ENCODE measurements at places on chromosomes 5 and 9. TPM values are rescaled to one million over a fixed set of nuclear protein-coding genes. Genes with fewer than 3 reads are reported as not detected.

DNA sequence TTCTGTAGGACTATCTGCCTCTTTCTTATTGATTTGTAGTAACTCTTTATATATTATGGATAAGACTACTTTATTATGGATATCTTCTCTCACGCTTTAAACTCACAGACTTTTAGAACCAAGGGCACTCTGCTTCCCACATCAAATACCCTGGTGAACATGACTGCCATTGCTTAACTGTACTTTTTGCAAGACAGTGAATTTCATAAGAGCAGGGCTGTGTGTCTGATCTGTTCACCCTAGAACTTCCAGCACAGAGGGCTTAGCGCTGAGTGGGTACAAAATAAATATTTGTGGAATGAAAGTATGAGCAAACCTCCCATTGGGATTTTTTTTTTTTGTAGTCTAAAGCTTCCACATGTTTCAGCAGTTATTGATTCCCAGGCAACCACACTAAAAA is 84.8 kb downstream of the CFAP77 start:
- no peak for DNase-seq

DNA sequence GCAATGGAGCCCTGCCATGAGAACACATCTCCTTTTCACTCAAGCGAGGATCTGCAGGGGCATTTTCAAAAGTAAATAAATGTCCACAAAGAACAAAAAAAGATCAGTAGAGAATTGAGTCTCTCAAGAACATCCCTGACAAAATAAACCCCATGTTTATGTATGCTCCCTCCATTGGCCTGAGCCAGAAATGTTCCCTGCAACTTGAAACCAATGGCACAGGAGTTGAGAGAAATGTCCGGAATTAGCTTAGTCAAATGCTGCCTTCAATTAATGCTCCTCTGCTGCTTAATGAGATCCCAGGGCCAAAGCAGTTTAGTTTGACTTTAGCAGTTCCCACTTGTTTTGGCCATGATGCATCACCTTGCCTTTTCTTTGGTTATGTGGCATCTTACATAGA is 238.3 kb downstream of the EBF1 start:
- DNase-seq, result no peak

DNA sequence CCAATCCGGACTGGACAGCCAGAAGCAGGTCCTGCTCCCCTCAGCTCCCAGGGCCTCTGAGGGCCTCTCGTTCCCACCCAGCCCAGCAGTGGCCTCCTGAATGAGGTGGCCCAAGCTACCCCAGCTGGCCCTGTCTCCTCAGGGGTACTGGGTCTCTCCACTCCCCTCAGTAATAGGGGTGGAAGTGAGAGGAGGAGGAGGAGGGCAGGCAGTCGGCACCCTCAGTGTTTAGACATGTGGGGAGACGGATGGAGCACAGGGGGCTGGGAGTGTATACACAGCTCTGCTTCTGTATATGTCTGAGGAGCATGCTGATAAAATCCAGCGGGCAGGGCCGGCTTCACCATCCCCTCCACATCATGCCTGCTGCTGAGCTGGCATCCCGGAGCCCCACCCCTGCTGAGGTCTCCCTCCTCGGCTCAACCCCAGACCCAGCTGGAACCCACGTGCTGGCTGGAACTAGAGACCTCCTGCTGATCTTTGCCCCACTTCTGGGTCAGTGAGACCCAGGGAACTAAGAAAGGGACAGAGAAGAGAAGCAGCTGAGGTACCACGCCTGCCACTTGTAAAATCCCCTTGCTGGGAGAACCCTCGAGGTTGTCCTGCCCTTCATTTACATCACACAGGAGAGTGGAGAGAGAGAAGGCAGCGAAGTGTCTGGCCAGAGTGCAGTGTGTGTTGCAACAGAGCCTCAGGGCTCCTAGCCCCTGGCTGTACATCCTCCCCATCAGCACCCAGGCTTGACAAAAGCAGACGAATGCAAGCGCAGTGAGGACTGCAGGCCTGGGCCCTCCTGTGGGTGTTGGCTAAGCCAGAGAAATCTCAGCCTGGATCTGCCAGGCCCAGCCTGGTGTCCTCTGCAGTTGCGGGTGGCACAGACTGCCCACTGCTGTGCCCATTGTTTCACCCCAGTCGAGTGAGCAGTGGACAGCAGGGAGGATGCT is 77.5 kb downstream of the PSD2 start:
- DNase-seq, result no peak

- DNase-seq, result no peak
These were observed 13.0 kb downstream of the SUSD3 start for GRCh38 chr9:93071464-93071863.

DNA sequence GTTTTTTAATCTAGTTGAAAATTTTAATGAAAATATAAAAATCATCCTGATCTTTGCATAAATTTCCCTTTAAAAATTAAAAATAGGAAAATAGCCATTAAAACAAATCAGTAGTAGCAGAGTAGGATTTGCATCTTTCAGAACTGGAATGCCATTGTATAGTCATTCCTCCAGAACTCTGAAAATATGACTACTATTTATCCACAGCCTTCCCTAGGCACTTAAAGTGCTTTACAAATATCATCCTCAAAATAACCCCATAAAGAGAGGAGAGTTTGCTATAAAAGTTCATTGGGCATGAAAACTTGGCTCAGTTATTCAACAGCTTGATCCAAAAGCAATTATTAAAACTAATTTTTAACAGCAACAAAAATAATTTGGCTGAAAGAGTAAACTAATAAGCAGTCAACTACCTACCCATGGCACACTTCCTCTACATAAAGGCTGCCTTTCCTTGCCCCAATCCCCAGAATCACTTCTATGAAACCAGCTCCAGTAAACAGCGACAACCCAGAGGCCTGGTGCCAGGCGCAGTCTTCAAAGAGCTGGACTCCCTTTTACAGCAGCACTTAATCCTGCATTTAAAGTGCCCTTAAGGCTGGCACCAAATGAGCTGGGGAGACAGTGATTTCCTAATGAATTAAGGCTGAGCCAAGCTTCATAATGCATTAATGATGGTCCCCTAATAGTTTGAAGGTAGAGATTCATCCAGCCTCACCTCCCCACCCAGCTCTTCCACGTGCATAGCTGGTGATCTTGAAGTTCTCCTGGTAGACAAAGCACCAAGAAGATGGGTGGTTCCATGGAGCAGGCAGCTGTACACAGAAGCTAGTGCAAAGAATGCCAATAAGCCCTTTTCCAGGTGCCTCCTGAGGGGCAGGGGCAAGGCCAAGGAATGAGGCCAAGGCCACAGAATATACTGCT is 36.1 kb downstream of the LHFPL2 start:
- DNase-seq, result peak; percentile 87

DNA sequence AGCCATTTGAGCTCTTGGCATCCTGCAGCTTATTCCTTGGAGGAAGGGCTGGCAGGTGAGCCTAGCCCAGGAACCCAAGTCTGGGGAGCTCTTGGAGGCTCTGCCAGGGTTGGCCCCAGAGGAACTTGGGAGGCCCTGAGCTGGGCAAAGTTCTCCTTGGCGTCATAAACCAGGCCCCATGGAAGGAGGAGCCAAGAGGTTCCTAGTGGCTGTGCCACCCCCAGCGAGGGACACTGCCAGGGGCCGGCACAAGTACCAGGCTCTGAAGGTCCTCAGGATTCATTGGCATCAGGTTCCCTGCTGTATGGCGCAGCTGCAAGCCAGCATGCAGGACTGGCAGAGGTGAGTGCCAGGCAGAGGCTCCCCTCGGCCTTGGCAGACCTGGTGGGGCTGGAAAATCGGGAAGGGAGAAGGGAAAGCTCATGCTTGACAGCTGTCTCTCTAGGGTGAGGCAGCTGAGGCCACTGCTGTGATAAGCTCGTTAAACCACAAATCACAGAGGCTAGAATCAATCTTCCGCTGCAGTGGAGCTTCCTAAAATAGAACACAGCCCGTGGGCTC is 54.6 kb upstream of the SYNPO start:
- no peak for DNase-seq

DNA sequence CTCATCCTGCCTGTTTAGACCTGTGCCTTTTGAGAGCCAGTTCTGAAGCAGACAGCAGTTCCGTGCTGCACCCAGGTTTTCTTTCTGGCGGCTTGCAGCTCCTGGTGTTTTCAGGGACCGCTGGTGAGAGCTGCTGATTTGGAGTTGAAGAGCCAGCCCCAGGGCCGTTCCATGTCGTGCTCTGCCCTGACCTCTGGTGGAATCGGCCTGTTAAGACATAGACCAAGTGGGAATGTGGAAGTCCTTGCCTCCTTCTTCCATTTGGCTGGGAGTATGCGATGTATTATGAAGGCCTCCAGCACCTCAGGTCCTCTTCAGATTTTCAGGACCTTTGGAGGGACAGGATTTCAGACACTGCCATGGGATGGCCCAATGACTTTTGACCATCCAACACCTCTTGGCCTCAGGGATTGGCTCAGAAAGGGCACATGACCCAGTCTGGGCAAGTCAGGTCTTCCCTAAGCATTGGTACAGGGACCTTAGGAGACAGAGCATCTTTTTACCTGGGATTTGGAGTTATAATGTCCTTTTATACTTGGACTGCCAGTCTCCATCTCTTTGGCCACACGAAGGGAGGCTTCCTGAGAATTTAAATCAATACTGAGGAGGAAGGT is 136.1 kb upstream of the CLINT1 start:
- no peak for DNase-seq

GRCh38 chr9:70119786-70120185 is 76.1 kb downstream of the MAMDC2 start:
- no peak for DNase-seq

GRCh38 chr5:177378884-177379883 is 5.0 kb upstream of the SLC34A1 start:
- no peak for DNase-seq

The SLC28A3 gene
- under 0.01 TPM for total RNA-seq

The C5orf34 gene
- total RNA-seq, result 0.42 TPM

The MAML1 gene
- total RNA-seq, result 21.4 TPM
